ENCODE measurements at places on chromosomes 4 and X.

DNA sequence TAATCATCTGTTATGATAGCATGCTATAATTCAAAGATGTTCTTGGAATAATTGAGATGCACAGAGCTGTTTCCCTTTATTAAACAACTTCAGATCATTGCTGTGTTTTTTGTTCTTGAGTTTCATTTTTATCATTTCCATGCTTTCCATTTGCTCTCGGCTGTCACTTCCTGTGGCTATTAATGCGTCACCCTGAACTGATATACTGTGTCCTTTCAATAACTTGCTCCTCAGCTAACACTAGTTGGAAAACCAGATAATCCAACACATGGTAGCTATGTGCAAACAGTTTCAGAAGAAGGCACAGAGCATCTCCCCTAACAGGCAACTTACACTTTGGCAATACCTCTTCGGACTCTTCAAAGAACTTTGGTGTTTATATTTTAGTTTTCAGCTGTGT, 376.0 kb downstream of the GBA3 start:
- no peak for DNase-seq

GRCh38 chr4:110004556-110004955, 91.9 kb downstream of the EGF start:
- DNase-seq, result no peak

DNA sequence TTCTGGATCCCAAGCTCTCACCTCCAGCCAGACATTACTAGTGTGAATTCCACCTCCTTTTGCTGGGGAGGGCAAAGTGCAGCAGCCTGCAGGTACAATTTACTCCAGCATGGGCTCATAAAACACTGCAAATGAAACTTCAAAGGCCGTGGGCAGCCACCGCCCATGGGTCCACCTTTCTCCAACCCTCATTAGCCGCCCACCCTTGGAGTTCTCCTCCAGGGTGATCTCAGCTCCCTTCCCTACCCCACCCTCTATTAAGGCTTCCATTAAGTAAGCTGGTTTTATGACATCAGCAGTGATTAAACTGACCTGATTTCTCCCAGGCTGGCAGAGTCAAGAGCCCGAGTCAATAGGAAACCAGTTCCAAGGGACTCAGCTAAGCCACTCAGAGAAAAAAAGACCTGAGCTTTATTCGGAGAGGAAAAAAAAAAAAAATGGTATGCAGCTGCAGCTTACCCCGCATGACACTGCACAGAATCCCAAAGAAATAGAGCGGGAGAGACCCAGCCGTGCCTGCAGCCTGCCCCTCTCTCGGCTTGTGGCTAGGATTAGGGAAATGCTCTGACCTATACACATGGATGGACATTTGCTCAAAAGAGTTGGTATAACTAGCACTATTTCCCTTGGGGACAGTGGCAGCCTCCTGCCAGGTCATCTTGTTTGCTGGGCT, 319.6 kb downstream of the PTTG2 start:
- DNase-seq, result peak; percentile 14

DNA sequence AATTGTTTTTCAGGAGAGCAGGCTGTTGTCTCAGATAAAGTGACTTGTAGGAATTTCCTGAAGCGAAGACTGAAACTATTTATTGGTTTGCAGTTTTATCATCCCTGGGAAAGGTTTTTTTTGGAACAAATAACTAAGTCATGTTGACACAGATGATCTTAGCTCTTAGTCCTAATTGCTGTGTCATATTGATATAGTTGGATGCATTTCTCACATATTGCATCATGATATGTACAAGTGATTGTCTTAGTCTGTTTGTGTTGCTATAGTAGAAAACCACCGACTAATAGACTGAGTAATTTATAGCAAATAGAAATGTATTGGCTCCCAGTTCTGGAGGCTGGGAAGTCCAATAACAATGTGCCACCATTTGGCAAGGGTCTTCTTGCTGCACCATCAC, 397.5 kb upstream of the PPP1R2C start:
- no peak for DNase-seq

DNA sequence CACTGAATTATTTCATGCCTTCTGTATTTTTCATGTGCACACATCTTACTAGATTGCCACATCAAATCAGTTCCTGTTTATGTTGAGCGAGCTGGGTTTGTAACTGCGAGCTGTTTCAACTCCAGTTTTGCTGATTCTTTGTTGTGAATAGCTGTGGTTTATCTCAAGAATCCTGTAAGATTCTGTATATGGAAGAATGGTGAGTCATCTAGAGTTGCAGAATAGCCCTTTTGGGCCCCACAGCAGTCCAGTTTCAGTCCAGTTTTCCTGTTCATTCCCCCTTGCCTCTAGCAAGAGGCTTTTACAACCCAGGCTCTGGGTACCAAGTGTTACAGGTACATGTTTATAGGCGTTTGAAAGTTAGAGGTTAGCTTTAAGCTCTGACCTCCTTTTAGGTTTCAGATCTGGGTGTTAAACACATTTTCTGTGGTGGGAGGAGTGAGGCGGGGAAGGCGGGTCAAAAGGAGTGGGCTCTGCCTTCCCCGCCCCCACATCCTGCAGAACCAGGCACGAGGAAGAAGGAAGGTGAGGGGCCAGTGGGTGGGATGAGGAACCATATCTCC, 32.7 kb downstream of the TBC1D14 start:
- DNase-seq, result no peak

GRCh38 chrX:32893751-32894150, 317.6 kb downstream of the DMD start:
- DNase-seq, result no peak

DNA sequence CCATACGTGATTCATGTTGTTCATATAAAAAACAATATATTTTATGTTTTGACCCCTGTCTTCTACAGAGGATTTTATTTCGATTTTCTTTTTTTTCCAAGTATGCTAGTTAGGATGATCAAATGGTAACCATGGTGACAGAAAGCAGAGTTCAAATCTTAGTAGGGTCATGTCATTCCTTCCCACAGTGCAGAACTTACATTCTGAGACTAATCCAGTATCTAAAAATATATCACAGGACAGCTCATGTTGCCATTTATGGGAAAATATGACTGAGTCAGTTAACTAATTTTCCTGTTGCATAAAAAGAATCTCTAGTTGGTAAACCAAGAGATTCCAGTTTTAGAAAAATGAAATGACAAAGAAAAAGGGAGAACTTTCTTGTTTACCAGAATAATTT, 209.5 kb downstream of the PARM1 start:
- no peak for DNase-seq

DNA sequence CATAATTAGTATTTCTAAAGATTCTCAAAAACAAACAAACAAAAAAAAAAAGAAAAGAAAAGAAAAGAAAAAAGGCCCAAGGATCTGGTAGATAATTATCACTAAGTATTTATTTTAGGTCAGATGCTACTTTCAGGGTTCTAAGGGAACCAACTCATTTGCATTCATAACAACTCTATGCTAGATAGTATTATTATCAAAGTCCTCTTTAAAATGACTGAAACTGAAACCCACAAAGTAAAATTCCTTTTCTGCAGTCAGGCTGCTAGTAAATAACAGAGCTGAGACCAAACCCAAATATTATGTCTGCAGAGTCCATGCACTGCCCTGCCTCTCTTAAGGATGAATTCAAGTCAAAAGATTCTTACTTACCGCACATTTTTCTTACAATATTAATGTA, 38.3 kb upstream of the MAPK10 start:
- DNase-seq, result no peak

GRCh38 chr4:184168406-184169019, 49.2 kb downstream of the ENPP6 start:
- DNase-seq, result no peak

GRCh38 chrX:19846995-19847790, 40.2 kb downstream of the SH3KBP1 start:
- DNase-seq, result no peak

GRCh38 chr4:107037199-107037584, 1.1 kb upstream of the DKK2 start:
- no peak for DNase-seq

- DNase-seq, result no peak
These were observed 54.2 kb upstream of the GRPEL1 start for GRCh38 chr4:7121866-7122653.

DNA sequence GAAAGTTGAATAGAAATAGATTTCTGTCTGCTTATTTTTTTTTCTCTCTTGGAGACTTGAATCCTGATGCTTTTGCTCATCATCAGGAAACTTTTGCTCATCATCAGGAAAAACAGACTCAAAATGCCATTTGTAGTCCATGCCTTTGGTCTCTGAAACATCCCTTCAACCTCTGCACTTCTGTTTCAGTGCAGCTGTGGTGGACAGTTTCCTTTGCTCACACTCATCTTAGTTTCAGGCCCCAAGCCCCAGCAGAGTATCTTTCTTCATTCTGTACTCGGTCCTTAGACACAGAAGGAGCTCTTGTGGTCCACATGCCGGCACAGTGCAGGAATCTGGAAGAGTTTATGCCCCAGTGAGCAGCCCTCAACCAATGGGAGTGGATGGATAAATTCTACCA, 337.9 kb downstream of the PPP3CA start:
- no peak for DNase-seq

DNA sequence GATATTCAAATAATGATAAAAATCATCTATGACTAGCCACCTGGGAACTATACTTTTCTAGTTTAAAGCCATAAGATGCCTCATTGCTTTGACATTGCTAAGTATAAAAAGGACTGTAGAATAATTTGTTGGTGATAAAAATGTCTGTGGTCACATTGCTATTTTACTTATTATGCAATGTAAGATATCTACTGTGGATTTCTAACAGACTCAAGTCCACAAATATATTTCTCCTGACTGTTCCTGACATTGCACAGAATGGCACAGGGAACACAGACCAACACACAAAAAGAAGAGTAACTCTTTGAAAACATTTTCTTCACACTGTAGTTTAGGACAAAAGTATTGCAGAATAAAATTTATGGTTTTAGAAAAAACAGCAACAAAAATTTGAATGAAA, 2.2 kb upstream of the TMPRSS11E start:
- no peak for DNase-seq

DNA sequence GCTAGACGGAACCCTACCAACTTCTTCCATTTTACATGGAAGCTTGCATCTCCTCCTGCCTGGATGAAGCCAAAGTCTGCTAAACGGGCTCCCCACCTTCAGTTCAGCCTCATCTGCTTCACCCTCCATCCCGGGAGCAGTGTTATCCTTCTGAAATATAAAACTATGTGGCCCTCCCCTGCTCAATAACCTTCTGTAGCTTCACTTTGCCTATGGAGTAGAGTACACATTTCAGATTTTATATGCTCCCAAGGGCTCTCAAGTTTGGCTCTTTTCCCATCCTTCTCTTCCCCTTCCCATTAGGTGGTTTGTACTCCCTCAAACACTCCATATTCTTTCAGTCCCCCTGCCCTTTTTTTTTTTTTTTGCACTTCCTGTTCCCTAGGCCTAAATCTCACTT, 115.9 kb upstream of the RAI2 start:
- no peak for DNase-seq

GRCh38 chr4:163790231-163790630, 295.7 kb downstream of the TMA16 start:
- DNase-seq, result no peak

DNA sequence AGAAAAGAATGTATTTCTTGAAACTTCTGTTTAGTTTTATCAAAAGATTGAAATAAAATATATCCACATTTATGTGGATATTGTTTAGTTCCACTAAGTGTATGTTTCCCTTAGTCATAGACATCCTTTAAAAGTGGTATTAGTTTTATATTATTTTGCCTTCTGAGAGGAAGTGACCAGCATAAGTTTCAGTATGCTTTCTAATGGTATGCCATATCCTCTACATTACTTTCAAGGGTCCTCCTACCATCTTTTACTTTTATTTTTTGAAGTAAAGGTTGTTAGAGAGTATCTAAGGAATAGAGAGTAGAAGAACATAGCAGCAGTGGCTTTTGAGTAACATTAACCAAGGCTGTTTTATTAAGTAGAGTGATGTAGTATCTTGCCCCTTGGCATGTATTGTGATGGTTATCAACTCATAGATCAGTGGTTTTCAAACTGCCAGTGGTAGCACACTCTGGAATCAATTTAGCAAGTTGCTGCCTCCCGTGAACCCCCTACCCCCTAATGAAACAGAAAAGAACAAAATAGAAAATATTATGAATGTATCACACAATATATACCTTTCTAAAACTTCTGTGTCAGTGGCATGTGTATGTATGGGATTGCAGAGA, 44.8 kb downstream of the RBPJ start:
- DNase-seq, result no peak

- DNase-seq, result no peak
These were observed 100.9 kb downstream of the AMELX start for GRCh38 chrX:11393949-11394654.

- no peak for DNase-seq
These were observed 91.4 kb downstream of the STK32B start for GRCh38 chr4:5142726-5143125.

- DNase-seq, result no peak
These were observed 120.6 kb upstream of the NUDT6 start for GRCh38 chr4:123043013-123043412.

DNA sequence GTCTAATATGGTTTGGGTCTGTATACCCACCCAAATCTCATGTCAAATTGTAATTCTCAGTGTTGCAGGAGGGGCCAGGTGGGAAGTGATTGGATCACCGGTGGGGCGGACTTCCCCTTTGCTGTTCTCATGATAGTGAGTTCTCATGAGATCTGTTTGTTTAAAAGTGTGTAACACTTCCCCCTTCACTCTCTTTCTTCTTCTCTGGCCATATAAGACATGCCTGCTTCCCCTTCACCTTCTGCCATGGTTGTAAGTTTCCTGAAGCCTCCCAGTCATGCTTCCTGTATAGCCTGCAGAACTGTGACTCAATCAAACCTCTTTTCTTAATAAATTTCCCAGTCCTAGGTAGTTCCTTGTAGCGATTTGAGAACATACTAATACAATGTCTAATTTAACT, 19.7 kb upstream of the SCRG1 start:
- no peak for DNase-seq

- no peak for DNase-seq
These were observed 64.8 kb downstream of the TAB3 start for GRCh38 chrX:30824275-30824674.

GRCh38 chr4:152257601-152258066, 278.3 kb downstream of the FBXW7 start:
- no peak for DNase-seq

GRCh38 chr4:122797405-122798094, 29.1 kb upstream of the FGF2 start:
- no peak for DNase-seq

GRCh38 chr4:38730830-38731646, 51.8 kb downstream of the TLR10 start:
- peak; percentile 2 for DNase-seq

- no peak for DNase-seq
These were observed 16.1 kb upstream of the MSANTD1 start for GRCh38 chr4:3232871-3233271.

GRCh38 chrX:150694738-150695410, 1.7 kb downstream of the MTMR1 start:
- no peak for DNase-seq

- no peak for DNase-seq
These were observed 173.8 kb upstream of the TBC1D9 start for GRCh38 chr4:140930011-140930410.

- no peak for DNase-seq
These were observed 23.5 kb downstream of the INTS6L start for GRCh38 chrX:135543924-135544323.
